ENCODE measurements at places on chromosomes 5 and 9.
A peak's percentile ranks its signal among the peaks of the same experiment; 100 is the strongest.

- no peak for DNase-seq
Measured at GRCh38 chr5:112549127-112549526, 130.1 kb upstream of the EPB41L4A start.

DNA sequence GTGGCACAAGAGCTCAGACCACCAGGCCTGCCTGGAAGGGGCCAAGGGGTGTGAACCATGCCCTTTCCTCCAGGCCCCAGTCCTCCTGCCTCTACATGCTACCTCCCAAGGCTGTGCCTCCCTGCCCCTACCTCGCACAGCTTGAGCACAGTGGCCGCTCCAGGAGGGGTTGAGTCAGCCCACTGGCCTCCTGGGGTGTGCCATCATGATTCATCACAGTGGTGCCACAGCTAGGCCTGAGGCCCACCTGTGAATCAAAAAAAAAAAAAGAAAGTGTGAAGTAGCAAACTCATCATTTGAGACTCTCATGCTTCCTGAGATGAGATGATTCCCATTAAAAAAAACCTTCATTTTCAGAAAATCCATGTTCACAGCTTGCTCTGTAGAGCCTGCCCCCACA is 240.5 kb downstream of the HSPA4 start:
- no peak for DNase-seq

GRCh38 chr5:55370291-55370925 is 62.6 kb downstream of the MTREX start:
- DNase-seq = no peak

- no peak for DNase-seq
Measured at GRCh38 chr5:83145882-83146331, 68.6 kb downstream of the XRCC4 start.

DNA sequence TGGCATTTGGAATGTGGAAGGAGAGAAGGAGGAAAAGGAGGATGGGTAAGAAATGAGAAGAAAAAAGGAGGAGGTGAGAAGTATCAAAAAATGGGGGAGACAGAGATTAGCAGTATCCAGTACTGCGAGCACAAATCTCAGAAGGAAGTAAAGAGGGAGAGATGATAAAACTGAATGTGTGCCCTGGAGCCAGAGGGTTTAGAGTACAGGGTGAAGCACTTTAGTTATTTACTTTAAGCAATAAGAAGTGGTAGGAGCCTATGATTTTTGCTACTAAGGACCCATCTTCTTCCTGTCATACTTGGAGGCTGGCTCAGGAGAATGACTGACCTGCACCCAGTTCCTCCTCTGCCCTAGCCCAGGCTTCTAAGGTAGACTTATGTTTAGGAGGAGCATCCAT is 94.9 kb downstream of the ADRB2 start:
- no peak for DNase-seq

DNA sequence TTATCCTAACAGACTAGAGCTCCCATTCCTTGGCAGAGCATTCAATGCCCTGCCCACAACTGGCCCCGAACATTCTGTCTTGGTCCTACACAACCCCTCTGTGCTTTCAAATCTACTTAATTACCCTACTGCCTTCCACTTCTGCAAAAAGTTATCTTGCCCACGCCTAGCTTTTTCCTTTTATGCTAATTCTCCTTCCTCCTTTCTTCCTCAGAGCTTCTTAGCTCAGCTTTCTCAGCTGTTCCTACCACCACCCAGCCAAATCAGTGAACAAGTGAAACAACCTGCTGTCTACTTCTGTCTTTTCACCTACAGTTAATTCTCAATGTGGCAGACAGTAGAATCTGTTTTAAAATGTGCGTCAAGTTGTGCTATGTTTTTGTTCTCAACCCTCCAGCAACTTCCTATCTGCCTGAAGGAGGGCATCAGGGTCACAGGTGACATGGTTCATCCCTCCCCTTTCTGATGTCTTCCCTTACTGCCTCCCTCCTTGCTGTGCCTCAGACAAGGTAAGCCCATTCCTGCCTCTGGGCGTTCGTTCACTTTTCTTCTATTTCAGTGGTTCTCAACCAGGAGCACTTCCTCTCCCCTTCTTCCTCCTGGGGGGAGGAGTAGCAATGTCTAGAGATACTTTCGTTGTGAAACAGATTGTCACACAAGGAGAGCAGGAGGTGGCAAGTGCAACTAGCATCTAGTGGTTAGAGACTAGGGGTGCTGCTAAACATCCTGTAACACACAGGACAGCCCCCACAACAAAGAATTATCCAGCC is 1.3 kb upstream of the REEP5 start:
- DNase-seq = peak; percentile 85

DNA sequence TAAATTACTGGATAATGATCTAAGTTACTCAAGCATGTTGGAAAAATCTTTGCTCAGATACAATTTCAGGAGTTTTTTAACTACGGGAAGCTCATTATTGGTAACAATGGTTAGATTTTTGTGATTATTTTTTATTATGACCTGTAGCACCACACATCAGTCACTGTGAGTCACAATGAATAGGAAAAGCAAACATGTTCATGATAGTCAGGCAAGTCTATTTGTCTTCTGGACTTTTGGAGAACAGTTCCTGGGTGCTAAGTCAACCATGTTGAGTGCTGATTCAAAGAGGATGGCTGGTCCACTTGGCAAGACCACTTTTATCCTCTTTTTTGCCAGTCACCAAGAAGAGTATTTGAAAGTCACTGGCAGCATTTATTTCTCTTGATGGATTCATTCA is 403.2 kb downstream of the KIF4B start:
- DNase-seq = no peak

DNA sequence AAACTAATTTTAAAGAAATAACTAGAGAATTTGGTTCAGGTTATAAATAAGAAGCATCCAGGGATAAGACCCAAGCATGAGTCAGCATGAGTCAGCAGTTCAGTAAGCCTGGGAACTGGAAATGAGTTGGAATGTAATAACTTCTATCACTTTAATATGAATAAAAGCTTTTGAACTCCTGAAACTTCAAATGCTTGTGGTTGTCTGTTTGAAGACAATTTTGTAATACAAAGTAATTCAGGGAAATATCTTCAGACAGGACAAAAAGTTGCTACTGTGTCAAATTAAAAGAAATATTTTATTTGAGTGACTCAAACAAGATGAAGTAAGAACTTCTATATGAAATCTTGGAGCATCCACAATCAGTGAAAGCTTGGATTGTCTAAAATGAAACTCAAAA is 331.2 kb upstream of the DAB2 start:
- DNase-seq = no peak

DNA sequence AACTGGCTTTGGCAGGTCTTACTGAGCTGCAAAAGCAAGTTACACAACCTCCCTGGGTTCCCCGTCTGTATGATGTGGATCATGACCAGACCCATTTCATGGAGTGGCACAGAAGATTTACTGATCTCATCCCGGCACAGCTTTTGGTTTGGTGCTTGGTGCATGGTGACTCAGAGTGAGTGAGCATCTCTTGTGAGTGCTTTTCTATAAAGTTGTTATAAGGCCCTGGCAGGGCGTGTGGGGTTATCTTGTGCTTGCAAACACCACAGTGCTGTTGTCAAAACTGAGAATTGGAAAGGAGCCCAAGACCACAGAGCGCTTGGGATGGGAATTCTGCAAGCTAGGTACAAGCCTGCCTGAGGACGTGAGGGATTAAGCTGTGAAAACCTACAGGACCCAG is 425.2 kb downstream of the GADD45G start:
- no peak for DNase-seq

- peak; percentile 73 for DNase-seq
Measured at GRCh38 chr5:56900858-56901578, 8.4 kb upstream of the SETD9 start.

DNA sequence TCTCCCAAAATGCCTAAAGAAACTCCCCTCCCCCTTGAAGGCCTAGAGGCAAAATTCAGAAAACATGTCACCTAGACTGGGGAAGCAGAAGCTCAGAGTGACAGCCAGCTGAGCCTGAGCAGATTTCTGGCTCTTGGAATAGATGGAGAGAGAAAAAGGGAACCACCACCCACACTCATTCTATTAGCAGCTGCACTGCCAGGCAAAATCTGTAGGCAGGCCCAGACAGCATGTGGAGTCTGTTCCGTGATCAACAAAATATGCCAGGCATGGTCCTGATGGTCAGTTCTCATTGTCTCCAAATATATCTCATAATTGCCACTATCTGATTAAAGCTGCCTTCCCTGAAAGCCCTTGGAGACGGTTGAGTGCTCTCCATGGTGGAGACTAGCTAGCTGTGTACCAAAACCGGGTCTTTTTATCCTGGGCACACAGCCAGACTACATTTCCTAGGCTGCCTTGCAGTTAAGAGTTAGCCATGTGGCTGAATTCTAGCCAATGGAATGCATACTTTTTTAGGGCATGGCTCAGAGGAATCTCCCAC is 131.7 kb upstream of the GPR151 start:
- no peak for DNase-seq

DNA sequence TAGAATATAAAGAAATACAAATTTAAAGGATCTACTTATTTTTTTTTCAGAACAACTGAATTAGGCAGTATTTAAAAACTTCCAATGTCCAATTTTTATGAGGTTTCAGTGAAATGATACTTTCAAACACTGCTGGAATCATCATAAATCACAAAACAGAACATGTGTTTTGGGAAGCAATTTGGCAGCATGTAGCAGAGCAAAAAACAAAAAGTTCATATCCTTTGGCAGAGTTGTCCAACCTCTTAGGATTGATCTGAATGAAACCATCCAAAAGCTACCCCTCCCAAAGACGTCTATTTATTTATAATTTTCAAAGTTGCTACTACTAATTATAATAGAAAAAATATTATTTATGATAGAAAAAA is 192.4 kb upstream of the PUM3 start:
- no peak for DNase-seq

- DNase-seq = no peak
Measured at GRCh38 chr5:149213264-149213880, 58.3 kb upstream of the AFAP1L1 start.

DNA sequence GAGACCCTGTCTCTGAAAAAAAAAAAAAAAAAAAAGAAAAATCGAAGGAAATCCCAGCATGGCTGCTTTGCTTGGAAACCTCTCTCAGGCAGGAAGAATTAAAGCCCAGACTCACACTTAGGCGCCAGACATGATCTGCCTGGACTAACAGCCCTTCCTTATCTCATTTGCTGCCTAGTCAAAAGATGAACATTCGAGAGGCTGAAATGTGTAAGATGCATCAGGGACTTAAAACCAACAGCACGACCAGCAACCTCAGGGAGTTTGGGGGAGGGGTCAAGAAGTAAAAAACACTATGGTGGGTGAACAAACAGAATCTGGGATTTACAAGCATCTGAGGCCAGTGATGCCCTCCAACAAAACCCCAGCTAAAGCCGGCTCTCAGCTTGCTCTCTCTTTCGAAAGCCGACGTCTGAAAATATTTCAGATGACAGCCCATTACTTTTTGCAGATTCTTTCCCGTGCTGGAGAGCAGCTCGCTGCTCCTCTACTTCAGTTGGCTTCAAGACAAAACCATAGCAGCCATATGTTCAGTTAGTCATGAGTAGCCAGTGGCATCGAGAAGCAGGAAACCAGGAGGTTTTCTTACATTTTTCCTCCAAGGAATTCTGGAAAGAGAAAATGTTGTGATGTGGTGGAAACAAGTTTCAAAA is 249.9 kb downstream of the MARCHF11 start:
- no peak for DNase-seq

GRCh38 chr9:92245005-92245797 is 48.3 kb downstream of the IARS1 start:
- DNase-seq = no peak

- no peak for DNase-seq
Measured at GRCh38 chr9:107174441-107174840, 108.6 kb upstream of the RAD23B start.

GRCh38 chr5:154309805-154310204 is 119.3 kb downstream of the GALNT10 start:
- no peak for DNase-seq

GRCh38 chr9:32899761-32900160 is 101.7 kb downstream of the APTX start:
- no peak for DNase-seq

- no peak for DNase-seq
Measured at GRCh38 chr5:137689306-137689705, 46.6 kb downstream of the KLHL3 start.

GRCh38 chr9:90466441-90466840 is 176.2 kb downstream of the DIRAS2 start:
- no peak for DNase-seq

DNA sequence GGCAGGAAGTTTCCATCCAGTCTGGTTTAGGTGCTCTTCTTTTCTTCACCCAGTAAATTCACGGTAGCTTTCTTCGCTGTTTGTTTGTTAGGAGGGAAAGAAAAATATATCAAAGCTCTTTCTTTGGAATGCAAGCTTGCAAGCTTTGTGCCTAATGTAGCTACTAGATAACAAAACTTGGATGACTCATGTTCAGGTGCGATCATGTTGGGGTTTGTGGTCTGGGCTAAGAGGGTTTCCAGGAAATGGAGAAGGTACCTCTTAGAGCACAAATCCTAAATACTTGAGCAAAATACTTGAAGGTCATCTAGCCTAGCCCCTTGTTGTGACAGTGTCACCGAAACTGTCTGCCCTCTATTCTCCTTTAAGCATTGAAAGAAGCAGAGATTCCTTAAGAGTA is 17.7 kb downstream of the SRP19 start:
- DNase-seq = no peak

DNA sequence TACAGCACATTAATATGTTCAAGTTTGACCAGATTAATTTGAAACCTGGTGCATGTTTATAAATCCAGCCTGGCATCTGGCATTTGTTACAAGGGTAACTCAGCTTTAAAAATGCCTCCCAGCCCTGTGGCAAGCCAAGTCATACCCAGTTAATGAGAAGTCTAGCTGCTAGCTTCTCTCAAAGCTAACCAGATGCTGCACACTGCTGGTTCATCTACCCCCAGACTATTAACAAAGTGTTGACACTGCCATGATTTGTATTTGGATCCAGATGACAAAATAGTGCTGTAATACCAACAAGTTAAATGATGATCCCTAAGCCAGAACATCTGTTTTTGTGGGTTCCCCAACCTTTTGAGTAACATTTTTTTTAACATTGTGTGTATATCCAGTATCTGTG is 573.7 kb upstream of the DAB2 start:
- DNase-seq = no peak

- no peak for DNase-seq
Measured at GRCh38 chr5:143216211-143216610, 187.3 kb downstream of the NR3C1 start.

DNA sequence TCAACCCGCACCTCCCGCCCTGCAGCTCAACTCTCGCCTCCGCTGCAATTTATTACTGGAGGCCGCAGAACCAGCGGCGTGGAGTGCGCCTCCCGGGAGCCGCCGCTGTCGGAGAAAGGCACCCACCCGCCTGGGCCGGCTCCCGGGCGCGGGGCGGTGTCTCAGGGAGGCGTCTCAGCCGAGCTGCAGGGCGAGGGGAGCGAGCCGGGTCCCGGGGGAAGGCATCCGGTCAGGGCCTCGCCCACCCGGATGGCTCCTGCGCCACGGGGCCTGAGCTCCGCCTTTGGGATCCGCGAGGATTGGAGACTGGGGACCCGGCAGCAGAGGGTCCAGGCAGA is 32.9 kb downstream of the TSPAN17 start:
- no peak for DNase-seq

DNA sequence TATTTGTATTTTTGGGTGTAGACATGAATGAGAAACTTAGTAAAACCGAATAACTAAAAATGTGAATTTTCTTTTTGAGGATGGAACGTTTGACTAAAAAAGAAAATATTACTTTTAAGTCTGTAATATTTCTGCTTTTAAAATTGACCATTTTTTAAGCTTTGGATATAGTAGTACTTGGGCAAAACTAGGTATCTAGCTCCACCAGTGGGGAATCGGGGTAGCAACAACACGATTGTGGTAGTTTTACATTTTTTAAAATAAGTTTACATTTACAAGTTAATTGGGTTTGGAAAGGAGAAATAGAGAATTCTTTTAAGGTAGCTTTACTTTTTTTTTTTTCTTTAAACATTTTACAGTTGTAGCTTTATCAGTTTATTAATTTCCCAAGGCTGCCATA is 154.4 kb downstream of the MAN2A1 start:
- no peak for DNase-seq

All from B cell (primary cell).